Ascending aorta (tissue), 2 donors: ENCODE measurements at places on chromosomes 2 and 18.

DNA sequence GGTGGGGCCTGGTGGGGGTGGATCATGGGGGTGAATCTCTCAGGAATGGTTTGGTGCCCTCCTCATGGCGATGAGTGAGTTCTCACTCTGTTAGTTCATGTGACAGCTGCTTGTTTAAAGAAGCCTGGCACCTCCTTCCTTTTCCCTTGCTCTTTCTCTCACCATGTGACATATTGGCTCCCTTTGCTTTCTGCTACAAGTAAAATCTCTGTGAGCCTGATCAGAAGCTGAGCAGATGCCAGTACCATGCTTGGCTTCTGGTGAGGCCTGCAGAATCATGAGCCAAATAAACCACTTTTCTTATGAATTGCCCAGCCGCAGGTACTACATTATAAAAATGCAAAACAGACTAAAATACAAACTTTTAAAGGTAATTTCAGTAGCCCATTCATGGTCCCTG, 73.4 kb upstream of the TEX51 start:
- DNase-seq, result no peak

DNA sequence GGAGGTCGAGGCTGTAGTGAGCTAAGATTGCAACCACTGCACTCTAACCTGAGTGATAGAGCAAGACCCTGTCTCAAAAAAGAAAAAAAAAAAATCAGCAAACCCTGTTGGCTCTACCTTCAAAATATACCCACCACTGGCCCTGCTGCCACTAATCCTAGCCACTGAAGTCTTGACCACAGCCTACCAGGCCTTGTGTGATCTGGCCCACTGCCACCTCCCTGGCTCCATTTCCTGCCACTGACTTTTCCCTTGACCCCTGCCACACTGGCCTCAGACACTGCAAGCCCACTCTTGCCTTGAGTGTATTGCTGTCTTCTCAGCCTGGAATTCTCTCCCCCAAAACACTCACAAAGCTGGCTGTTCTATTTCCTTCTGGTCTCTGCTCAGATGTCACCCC, 33.7 kb downstream of the SH2D6 start:
- DNase-seq, result no peak

- DNase-seq, result no peak
These were observed 91.0 kb downstream of the TGIF1 start for GRCh38 chr18:3540805-3541548.

DNA sequence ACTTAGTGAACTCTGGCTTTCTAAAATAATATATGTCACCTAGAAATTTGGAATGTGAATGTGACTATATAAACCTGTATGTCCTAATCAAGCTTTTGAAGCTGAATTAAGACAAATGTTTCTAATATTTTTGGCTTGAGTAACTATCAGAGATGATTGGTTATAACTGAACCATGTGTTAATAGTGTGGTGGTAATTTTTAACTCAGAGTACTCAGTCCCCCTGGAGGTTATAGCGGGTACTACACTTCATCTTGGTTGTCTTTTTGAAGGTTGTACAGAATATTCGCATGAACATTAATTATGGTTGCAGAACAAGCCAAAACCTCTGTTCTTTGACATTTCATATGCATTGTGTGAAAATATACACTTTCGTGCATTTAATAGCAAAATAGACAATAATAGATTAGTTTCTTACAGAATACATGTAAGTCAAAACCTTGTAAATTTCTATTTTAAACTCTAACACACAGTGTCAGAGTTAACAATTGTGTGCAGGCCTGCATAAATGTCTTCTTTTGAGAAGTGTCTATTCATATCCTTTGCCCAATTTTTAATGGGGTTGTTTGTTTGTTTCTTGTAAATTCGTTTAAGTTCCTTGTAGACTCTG, 86.0 kb downstream of the OSBPL6 start:
- peak; percentile 65 for DNase-seq

DNA sequence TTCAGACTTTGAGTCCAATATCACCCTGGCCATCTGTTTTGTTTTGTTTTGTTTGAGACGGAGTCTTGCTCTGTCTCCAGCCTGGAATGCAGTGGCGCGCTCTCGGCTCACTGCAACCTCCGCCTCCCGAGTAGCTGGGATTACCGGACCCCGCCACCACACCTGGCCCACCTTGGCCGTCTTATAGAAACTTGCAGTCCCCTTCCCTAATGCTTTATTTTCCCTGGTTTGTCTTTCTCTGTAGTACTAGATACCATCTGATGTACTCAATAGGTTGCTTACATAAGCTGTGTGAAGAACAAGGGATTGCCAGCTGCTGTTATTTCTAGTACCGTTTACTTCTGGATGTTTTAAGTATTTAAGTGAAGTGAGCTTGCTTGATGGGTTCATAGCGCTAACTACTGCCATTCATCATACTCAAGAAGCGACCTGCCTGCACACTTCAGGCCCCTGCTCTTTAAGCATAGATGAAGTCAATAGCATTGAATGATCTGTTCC, 1.2 kb downstream of the RPL31 start:
- DNase-seq, result no peak

- DNase-seq, result no peak
These were observed 90.8 kb downstream of the METTL4 start for GRCh38 chr18:2480536-2480935.

DNA sequence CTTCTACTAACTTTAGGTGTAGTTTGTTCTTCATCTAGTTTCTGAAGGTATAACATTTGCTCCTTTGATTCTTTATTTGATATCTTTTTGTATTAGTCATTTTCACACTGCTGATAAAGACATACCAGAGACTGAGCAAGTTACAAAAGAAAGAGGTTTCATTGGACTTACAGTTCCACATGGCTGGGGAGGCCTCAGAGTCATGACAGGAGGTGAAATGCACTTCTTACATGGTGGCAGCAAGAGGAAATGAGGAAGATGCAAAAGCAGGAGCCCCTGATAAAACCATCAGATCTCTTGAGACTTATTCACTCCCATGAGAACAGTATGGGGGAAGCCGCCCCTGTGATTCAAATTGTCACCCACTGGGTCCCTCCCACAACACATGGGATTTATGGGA, 544.4 kb upstream of the DSEL start:
- no peak for DNase-seq

DNA sequence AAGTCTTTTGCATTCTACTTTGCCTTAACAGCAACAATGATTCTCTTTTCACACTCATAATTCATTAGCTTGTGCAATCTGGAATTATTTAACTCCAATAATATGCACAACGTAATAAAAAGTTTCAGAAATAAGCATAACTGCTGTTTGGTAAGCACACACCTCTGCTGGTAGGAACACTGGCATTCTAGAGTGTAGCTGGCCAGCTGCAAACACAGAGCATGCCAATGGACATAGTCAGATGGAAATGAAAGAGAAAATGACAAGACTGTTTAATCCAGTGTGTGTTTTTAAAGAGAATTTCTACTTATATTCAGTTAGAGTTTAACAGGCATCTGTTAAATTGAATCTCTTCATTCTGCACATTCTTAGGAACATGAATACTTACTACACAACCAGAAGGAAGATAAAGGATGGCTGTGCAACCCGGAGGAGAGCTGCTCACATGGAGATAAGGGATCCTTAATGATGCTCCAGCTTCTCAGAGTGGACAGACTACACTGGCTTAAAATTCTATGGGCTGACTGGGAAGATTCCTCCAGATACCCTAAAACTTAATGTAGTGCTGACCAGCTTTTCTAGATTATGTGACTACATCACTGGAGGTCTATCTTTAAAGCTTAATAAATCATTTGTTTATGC, 94.6 kb upstream of the CHAC2 start:
- no peak for DNase-seq

- DNase-seq, result no peak
These were observed 500.4 kb downstream of the GALR1 start for GRCh38 chr18:77750006-77750405.

DNA sequence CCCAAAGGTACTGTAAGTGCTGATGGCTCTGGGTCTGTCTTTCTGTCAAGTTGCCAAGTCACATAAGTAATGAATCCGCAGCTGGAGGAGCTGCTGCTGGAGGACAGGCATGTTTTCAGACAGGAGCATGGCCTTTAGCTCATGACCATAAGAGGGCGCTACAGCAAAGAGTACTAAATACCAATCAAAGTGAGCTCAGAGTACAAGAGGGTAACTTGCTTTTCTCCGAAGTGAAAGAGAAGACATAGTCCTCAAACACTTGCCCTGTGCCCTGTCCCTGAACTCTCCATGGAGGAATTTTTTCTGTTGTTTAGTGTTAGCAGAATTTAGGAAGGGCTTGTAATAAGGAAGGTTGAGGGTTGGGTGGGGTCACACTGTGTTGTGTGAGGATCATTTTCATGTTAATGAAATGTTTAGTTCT, 58.0 kb upstream of the EML6 start:
- no peak for DNase-seq

DNA sequence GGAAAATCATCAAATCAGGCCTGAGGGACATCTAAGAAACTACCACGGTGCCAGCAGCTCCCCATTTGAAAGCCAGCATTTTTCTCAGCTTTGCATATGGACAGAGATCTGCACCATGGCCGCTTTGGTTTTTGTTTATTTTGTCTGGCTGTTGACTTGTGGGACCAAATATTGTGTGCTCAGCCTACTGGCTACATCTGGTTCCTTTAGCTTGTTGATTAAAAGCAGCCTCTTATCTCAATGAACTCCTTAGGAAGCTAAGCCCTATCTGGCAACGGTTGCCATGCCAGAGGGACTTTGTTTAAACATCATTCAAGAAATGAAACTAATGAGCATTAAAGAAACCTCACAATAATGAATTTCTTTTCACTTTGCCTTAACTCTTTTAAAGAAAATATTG, 32.4 kb upstream of the CCDC150 start:
- DNase-seq, result no peak

GRCh38 chr2:113977060-113977659, 87.3 kb downstream of the ACTR3 start:
- no peak for DNase-seq

GRCh38 chr18:48022531-48023329, 92.3 kb upstream of the SMAD2 start:
- DNase-seq, result peak; percentile 64

DNA sequence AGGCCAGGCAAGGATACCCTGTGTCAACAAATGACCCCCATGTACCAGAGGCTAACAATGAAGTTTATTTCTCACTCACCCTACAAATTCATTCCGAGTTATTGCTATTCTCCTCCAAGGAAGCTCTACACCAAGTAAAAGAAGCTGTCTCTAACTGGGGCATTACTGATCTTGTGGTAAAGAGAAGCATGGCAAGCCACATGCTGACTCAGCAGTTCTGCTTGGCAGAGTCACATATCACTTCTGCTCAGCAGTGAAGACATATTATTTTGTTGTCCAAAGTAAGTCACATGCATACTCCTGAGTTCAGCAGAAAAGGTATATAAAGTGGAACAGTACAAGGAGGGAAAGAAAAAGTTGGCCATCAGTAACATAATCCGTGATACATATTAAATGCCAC, 315.8 kb downstream of the GULP1 start:
- no peak for DNase-seq

DNA sequence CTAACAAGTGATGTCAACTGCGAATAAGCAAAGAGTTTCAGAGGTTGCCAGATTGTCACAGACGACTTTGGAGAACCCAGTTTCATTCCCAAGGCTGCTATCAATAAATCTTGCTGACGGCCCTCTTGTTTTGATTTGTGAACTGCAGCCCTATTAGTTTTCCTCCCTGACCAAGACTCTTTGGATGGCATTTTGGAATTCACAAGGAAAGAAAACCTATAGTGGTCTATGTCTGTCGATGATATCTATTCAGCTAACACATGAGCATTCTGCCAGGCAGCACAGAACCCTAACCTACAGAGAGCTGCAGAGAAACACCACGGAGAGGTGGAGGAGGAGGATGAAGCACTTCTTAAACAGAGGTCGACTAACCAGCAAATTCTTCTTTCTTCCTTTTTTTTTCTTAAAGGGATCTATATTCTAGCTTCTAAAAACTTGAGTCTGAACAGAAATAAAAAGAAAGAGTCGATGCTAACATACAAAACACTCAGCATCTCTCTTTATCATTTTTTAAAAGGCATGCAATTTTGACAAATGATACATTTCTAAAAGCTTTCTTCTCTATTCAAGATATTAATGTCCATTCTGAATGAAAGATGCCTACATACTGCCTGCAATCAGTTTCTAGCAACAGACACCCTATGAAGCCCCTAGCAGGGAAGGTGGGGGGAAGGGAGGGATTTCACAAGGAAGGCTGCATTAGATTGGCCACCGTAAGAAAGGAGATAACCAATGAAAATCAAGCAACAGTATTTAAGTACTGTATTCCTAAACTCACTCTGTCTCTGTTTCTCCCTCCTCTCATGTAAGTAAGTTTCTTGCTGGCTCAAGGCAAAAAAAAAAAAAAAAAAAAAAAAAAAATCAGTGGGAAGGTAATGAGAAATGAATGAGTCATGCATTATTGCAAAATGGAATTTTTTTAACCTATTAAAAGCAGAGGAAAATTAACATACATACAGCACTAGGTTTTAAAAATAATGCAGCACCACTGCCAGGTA, 83.0 kb upstream of the CHRNA1 start:
- DNase-seq, result no peak

DNA sequence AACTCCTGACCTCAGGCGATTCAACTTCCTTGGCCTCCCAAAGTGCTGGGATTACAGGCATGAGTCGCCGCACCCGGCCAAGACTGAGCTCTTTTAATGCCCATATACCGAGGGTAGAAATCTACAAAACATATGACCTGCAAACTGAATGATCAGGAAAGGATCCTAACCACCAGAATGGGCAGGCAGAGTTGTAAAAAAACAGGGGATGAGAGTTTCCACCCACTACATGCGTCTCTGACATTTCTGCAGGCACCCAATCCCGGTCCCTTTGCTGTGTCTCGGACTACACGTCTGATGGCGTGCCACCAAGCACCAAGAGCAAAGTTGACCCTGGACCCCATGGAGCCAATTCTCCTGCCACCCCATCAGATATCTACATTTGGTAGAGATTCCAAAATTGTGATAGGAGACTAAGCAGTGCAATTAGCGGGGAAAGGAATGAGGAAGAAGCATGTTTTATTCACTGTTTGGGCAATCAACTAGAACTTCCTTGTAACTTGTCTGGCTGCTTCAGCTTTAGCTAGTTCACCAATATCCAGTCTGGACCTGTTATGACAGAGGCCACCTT, 74.1 kb downstream of the ATP8B1 start:
- DNase-seq, result no peak

DNA sequence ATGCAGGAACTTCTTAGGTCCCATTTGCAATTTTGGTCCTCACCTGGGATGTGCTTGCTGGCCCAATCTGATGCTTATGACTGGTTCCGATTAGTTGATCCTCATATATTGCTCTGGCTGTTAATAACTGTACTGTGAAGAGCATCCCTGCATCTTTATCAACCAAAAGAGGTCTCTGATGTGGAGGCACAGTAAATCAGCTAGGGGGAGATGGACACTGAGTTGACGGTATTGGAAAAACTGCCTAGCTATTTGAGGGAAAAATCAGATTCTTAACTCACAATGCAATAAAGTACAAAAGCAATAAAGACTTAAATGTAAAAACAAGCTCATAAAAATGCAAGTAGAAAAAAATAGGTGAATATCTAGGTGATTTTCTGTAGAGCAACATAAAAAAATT, 188.0 kb upstream of the TCF4 start:
- no peak for DNase-seq

GRCh38 chr18:48860269-48861180, 90.2 kb downstream of the SMAD7 start:
- no peak for DNase-seq

- DNase-seq, result no peak
These were observed 127.4 kb downstream of the CHST9 start for GRCh38 chr18:27057519-27058234.

- no peak for DNase-seq
These were observed 122.9 kb downstream of the PRKRA start for GRCh38 chr2:178328037-178328436.

- DNase-seq, result no peak
These were observed 249.3 kb upstream of the APCDD1 start for GRCh38 chr18:10205151-10205550.

GRCh38 chr2:201257381-201257955, 2.9 kb upstream of the CASP8 start:
- peak; percentile 66 for DNase-seq
